ENCODE measurements at places on chromosomes 1 and 21.

GRCh38 chr1:59917026-59917784 is 9.4 kb downstream of the CYP2J2 start:
- no peak for DNase-seq

GRCh38 chr1:246142320-246142893 is 364.7 kb downstream of the SMYD3 start:
- DNase-seq: no peak

GRCh38 chr1:229159668-229160544 is 111.0 kb upstream of the RAB4A start:
- no peak for DNase-seq

DNA sequence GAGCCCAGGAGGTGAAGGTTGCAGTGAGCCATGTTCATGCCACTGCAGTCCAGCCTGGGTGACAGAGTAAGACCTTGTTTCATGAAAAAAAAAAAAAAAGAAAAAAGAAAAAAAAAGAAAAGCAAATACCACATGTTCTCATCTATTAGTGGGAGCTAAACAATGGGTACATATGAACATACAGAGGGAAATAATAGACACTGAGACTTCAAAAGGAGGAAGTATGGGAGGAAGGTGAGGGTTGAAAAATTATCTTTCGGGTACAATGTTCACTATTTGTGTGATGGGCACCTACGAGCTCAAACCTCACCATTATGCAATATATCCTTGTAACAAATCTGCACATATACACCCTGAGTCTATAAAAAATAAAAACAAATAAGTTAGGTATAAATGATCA is 6.4 kb downstream of the ITGB3BP start:
- DNase-seq: no peak

DNA sequence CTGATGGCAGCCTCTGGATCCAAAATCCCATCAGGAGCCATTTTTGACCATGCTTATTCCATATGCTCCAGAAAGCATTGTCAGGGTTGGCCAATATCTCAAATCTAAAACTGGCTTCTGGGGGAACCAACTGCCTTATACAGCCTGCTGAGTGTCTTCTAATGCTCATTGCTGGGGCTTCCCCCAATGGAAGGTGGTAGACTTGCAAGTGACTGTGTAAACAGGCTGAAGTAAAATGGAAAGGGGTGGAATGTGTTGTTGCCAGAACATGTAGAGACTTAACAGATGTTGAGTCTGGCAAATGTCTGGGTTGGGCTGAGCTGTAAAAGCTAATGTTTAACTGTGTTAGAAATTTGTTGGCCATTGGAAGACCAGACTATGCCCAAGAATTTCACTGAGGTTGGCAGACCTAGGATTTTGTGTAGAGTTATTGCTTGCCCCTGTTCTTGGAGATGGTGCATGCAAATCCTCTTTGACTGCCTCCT is 22.7 kb upstream of the LRIF1 start:
- no peak for DNase-seq

GRCh38 chr1:25642574-25643108 is 26.1 kb downstream of the MAN1C1 start:
- no peak for DNase-seq

Measured in stimulated activated CD4-positive, alpha-beta T cell treated with anti-CD3 and anti-CD28 coated beads, Interleukin-15, amount 100 ng/mL, for 1 hour (primary cell).